Activated naive CD8-positive, alpha-beta T cell treated with anti-CD3 and anti-CD28 coated beads, Interleukin-2, amount 50 U/mL, for 24 hours (primary cell): ENCODE measurements at places on chromosomes 11 and 22.

- no peak overlapping the region for H3K4me3 ChIP-seq
- H3K27me3 ChIP-seq: no peaks in the 10 kb centered on the region
- DNase-seq: no peak
- peaks cover 28% of the 10 kb centered on the region for H3K36me3 ChIP-seq
Observed at GRCh38 chr11:107789767-107790166, 68.8 kb downstream of the SLC35F2 start.

DNA sequence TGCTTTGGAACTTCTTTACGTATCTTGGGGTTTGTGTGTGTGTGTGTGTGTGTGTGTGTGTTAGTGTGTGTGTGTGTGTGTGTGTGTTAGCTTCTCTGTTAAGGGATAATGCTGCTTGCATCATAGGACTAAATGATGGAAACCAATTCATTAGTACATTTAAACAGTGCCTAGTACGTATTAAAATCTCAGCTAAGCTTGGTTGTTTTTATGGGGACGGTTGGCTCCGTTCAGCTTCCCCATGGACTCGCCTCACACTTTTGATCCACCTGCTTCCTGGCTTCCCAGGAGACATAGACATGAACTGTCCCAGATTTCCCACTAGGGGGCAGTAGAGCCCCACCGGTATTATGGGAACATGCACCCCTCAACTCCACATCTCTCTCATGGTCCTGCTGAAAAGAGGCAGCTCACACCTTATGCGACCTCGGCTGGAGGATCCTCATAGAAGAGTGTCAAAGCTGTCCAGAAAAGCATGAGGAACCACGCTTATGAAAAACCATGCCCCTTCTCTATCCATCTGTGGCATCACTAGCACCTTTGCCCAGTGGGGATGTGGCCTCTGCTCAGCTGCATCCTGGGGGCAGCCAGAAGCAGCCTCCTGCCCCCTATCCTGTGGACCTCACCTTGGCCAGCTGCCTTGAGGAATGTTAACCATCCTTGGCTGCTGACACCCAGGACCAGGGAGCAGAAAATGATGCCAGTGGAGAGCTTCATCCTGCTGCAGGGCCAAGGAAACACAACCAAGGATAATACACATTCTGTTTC is 9.7 kb upstream of the SAAL1 start:
- H3K4me1 ChIP-seq: no peaks in the 10 kb centered on the region
- peak; percentile 65 for DNase-seq
- no peak overlapping the region for H3K4me3 ChIP-seq
- no peaks in the 10 kb centered on the region for H3K36me3 ChIP-seq

DNA sequence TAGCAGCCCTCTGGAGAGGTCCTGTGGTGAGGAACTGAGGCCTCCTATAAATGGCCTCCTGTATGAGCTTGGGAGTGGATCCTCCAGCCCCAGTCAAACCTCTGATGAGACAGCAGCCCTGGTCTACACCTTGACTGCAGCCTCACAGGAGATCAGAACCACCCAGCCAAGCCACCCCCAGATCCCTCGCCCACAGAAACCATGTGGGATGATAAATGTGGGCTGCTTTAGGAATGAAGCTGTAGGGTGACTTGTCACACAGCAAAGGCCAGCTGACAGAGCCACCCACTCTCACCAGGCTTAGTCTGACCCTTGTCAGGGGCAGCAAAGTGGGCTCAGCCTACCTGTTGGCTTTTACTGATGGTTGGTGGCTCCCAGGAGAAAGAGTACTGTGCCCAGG is 6.5 kb upstream of the KCNQ1OT1 start:
- no peak for DNase-seq
- H3K27me3 ChIP-seq: no peaks in the 10 kb centered on the region
- no peaks in the 10 kb centered on the region for H3K4me1 ChIP-seq
- H3K27ac ChIP-seq: no peak overlapping the region
- H3K4me3 ChIP-seq: no peak overlapping the region

DNA sequence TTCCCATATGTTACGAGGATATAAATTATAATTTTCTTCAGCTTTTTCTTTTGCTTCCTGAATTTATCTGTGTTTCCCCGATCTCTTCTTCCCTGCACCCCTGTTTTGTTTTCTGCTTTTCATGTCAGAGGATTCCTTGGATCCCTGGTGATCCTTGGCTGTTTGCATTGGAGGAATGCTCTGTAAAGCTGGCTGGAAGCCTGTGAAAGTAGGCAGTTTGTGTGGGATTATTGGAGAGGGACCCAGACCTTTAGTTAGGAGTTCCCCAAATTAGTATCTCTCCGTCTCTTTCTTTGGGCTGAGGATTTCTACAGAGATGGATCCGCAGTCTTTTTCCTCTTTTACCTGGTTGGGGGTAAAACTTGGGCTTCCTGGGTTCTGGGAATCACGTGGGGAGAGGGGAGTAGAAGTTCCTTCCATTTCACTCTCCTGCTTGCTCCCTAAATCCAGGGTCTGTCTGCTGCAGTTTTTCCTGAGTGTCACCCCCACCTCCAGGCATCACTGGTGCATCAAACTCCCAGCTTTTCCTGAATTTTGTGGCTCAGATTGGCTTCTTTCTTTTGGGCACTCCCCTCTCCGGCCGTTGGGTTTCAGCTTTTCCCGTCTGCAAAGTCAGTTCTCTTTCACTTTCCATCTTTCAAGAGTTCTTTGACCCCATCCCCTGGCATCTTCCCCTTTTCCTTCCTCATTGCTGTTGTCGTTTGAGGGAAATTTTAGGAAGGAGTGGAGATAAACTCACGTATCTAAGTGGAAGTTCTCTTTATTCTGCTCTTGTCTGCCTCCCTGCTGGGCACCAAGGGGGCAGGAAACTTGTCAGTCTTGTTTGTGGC is 79.1 kb upstream of the ALX4 start:
- no peaks in the 10 kb centered on the region for H3K36me3 ChIP-seq
- DNase-seq: no peak
- H3K4me3 ChIP-seq: no peak overlapping the region

- DNase-seq: no peak
- H3K4me1 ChIP-seq: no peaks in the 10 kb centered on the region
- H3K36me3 ChIP-seq: no peaks in the 10 kb centered on the region
- H3K27ac ChIP-seq: no peak overlapping the region
- H3K4me3 ChIP-seq: no peak overlapping the region
Observed at GRCh38 chr11:57359896-57360690, 20.9 kb downstream of the PRG3 start.

- H3K4me3 ChIP-seq: no peak overlapping the region
- H3K36me3 ChIP-seq: no peaks in the 10 kb centered on the region
- H3K4me1 ChIP-seq: no peaks in the 10 kb centered on the region
- peaks cover 23% of the 10 kb centered on the region for H3K27me3 ChIP-seq
- H3K27ac ChIP-seq: no peak overlapping the region
- DNase-seq: no peak
Observed at GRCh38 chr11:45482331-45482730, 183.1 kb downstream of the CHST1 start.

DNA sequence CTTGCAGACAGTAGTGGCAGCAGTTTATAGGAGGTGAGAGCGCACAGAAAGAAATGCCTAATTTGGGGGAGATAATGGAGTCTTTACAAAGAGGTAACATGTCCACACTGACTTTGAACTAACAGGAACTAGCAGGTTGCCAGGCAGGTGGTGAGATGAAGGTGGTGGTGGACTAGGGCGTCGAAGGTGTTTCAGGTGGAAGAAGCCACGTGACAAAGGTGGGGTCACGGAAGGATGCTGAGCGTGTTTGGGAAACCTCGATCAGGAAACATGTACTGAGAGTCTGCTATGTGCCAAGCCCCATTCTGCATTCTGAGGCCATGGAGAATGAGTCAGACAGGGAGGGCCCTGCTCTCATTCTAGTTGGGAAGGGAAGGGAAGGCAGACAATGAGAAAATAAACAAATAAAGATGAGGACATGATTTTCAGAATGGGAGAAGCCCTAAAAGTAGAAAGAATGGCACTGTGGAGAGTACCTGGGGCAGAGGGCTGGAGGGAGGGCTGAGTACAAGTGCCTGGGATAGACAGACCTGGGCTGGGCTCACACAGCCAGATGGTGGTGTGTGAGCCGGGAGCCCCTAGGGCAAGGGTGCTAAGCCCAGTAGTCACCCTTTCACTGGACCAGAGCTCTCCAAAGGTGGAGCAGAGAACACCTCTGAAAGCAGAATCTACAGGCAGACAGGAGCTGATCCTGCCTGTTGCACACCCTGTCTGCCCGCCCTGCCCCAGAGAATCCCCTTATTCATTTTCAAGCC is 16.2 kb upstream of the NNMT start:
- no peak overlapping the region for H3K4me3 ChIP-seq
- H3K4me1 ChIP-seq: no peaks in the 10 kb centered on the region
- H3K36me3 ChIP-seq: no peaks in the 10 kb centered on the region
- peaks cover 18% of the 10 kb centered on the region for H3K27me3 ChIP-seq
- no peak for DNase-seq

- no peak for DNase-seq
- no peak overlapping the region for H3K27ac ChIP-seq
- no peak overlapping the region for H3K4me3 ChIP-seq
- no peaks in the 10 kb centered on the region for H3K27me3 ChIP-seq
- H3K36me3 ChIP-seq: peaks cover 1% of the 10 kb centered on the region
Observed at GRCh38 chr11:65491163-65491465, 7.7 kb upstream of the MALAT1 start.

DNA sequence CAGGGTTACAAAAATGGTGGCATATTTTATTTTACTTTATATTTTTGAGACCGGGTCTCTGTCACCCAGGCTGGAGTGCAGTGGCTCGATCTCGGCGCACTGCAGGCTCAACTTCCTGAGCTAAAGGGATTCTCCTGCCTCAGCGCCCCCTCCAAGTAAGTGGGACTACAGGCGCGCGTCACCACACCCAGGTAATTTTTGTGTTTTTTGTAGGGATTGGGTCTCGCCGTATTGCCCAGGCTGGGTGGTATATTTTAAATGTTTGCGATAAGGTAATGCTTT is 652 bp upstream of the FOSL1 start:
- no peak for DNase-seq
- peak overlapping the region; percentile 51 for H3K4me3 ChIP-seq
- peaks cover 23% of the 10 kb centered on the region for H3K36me3 ChIP-seq
- H3K27me3 ChIP-seq: peaks cover 6% of the 10 kb centered on the region
- peak overlapping the region; percentile 73 for H3K27ac ChIP-seq

DNA sequence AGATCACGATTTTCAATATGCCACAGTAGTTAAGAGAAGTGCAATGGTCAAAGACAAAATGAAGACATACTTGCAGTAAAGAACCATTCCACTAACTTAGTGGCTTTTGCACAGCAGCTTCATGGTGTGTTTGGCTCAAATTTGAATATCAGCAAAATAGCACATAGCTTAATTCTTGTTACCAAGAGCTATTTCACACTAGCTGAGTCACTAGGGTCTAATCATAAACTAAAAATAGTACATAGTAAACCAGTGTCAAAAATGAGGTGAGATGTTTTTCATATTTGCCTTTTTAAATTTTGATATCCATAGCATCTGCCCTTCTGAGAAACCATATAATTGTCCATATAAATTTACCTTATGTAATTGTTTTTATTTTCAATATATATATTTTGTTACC is 325.0 kb upstream of the LUZP2 start:
- no peaks in the 10 kb centered on the region for H3K27me3 ChIP-seq
- no peak overlapping the region for H3K4me3 ChIP-seq
- H3K36me3 ChIP-seq: no peaks in the 10 kb centered on the region
- no peak overlapping the region for H3K27ac ChIP-seq
- H3K4me1 ChIP-seq: no peaks in the 10 kb centered on the region
- DNase-seq: no peak

DNA sequence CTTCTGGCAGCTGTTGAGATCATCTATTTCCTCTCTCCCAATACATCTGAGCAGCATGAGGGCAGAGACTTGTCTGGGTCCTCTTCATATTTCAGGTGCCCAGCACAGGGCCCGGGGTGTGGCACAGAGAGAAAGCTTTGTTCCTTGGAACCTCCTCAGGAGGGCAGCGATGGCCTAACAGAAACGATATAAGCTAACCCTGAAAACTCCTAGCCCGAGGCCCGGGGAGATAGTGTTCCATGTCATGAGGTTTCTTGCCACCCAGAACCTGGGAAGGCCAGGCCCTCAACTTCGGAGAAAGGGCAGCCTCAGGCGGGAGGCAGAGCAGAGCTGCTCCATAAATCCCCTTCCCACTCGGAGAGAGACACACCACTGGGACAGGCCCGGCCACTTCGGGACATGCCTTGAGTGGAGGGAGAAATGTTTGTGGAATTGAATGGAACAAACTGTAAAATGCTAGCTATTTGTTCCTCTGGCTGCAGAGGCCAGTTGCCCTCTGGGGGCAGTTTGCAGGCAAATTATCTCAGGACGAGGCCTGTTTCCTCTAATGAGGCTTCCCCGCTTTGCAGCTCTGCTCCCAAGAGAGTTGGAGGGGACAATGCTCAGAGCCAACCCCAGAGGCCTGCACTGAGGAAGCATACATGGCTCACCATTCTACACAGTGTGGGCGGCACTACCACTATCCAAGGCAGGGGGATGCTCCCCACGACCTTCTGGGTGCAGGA is 11.6 kb downstream of the ARRB1 start:
- H3K36me3 ChIP-seq: peaks cover 3% of the 10 kb centered on the region
- peak overlapping the region; percentile 83 for H3K27ac ChIP-seq
- peaks cover 87% of the 10 kb centered on the region for H3K4me1 ChIP-seq
- no peak for DNase-seq
- peak overlapping the region; percentile 54 for H3K4me3 ChIP-seq
- no peaks in the 10 kb centered on the region for H3K27me3 ChIP-seq

- H3K36me3 ChIP-seq: no peaks in the 10 kb centered on the region
- H3K4me1 ChIP-seq: no peaks in the 10 kb centered on the region
- DNase-seq: no peak
- no peak overlapping the region for H3K4me3 ChIP-seq
Observed at GRCh38 chr11:13091373-13091772, 82.3 kb downstream of the RASSF10 start.

- H3K4me1 ChIP-seq: peaks cover 8% of the 10 kb centered on the region
- H3K36me3 ChIP-seq: peaks cover 6% of the 10 kb centered on the region
- H3K27ac ChIP-seq: no peak overlapping the region
- H3K27me3 ChIP-seq: no peaks in the 10 kb centered on the region
- no peak overlapping the region for H3K4me3 ChIP-seq
- no peak for DNase-seq
Observed at GRCh38 chr22:19970031-19970478, 28.4 kb upstream of the TXNRD2 start.

GRCh38 chr22:17007852-17008731 is at the start of gene GAB4:
GAB4 (minus strand) TSS chr22:17008222; CDS start chr22:17008114, 108 bp downstream.
- H3K27me3 ChIP-seq: peaks cover 28% of the 10 kb centered on the region
- H3K4me3 ChIP-seq: no peak within 1 kb of the TSS
- DNase-seq: no peak
- H3K4me1 ChIP-seq: no peaks in the 10 kb centered on the region

DNA sequence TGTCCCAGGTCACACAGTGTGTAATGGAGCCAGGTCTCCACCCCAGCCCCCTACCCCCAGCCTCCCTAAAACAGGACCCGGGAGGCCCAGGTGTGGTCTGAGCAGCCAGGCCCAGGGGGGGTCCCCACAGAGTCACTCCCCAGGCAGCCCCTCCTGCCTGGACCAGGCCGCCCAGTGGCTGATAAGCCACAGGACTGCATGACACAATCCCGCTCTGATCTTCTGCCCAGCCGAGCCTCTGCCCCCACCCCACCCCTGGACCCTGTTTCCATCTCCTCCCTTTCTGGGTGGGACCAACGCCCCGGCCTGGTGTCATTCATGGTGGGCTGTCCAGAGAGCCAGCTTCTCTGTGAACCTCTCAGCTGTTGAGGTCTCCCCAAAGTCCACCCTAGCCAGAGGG is 7.8 kb upstream of the LIF start:
- H3K4me3 ChIP-seq: no peak overlapping the region
- no peaks in the 10 kb centered on the region for H3K27me3 ChIP-seq
- H3K36me3 ChIP-seq: no peaks in the 10 kb centered on the region
- peaks cover 36% of the 10 kb centered on the region for H3K4me1 ChIP-seq
- no peak overlapping the region for H3K27ac ChIP-seq

- no peaks in the 10 kb centered on the region for H3K4me1 ChIP-seq
- no peak for DNase-seq
- H3K36me3 ChIP-seq: no peaks in the 10 kb centered on the region
- no peak overlapping the region for H3K4me3 ChIP-seq
- H3K27me3 ChIP-seq: peaks cover 10% of the 10 kb centered on the region
- H3K27ac ChIP-seq: no peak overlapping the region
Observed at GRCh38 chr11:71527576-71528210, 626 bp downstream of the KRTAP5-7 start.
